ENCODE measurements at places on chromosomes 5 and 9.
A peak's percentile ranks its signal among the peaks of the same experiment; 100 is the strongest.

DNA sequence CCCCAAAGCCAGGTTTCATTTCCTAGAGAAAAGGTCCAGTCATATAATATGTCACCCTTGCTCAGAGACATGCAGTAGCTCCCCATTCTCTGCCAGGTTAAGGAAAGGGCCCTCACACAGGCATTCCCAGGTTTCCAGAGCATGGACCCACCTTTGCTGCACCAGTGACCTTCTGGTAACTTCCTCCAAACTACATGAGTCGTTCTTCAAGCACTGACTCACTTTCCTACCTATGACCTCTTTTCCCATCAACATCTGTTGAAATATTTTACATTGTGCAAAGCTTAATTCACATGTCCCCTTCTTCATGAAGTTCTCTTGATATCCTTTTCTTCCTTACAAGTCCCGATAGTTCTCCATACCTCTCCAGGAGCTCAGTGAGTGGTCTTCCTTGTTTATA is 25.9 kb downstream of the SH3TC2 start:
- no peak for DNase-seq

DNA sequence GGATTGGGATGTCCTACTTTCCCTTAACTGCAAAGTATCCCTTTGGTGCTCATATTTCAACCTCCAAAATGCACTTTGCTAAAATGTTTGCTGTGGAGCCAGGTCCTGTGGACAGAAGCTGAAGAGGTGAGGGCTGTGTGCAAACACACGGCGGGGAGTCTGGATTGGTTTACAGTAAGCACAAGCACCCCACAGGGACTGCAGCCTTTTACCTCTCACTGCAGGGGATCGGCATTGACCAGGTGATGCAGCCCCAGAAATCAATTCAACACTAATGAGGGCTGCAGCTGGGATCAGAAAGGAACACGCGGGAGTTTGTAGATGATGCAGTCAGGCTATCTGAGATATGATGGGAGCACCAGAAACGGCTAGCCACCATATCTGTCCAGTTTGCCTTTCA is 450.9 kb downstream of the CCDC171 start:
- DNase-seq: peak; percentile 93

DNA sequence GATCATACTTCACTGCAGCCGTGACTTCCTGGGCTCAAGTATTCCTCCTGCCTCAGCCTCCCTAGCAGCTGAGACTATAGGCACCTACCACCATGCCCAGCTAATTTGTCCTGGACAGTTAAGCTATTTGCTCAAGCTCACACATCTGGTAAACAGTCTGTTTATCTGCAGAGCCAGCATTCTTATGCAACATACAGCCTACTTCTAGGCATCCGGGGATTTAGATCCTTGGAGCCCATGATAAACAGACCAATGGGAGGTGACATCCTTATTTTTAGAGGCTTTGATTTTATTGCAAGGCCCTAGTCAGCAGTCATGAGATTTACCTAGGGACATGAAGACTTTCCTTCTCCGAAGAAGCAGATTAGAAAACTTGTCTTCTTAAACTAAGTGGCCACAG is 21.0 kb downstream of the ATOX1 start:
- no peak for DNase-seq

GRCh38 chr5:75933489-75933888 is 149.7 kb upstream of the SV2C start:
- no peak for DNase-seq

DNA sequence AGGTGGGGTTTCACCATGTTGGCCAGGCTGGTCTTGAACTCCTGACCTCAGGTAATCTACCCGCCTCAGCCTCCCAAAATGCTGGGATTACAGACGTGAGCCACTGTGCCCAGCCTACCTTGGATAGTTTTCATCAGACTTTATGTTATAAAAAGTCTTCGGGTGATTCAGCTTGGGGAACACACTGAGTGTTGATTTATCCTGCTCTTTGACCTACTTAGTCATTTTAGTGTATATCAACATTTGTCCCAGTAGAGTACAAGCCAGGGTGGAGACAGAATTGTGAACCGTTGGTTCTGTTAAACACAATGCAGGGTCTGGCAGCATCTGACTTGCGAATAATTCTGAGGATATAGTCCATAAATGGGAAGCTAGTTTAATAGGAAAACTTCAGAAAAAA is 39.7 kb downstream of the NFX1 start:
- no peak for DNase-seq

DNA sequence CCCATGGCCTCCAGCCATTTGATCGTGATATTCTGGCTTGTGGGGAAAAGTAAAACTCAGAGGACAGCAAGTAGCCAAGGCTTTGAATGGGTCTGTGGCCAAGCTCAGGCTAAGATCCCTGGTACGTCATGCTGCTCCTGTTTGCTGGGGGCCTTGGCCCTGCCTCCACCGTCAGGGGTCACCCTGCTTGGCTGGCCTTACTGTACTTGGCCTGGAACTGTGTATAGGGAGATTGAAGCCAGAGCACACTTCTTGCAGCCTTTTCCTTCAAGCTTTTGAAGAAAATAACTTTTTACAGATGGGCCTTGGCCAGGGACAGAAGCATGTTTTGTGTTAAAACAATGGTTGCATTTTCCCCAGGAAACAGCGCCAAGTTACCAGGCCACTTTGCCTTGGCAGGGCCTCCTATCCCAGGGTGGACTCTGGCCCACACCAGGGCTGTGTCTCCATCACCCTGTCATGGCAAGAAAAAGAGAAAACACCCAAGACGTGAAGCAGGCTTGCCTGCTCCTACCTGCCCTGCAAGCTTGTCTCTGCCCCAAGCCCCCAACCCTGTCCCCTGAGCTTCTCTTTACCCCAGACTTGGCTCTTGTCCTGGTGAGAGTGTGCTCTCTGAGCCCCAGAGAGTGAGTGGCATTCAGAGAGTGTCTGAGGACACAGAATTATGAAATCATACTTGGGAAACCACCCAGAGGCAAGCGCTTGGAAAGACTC is 286.9 kb downstream of the GADD45G start:
- DNase-seq: no peak

- no peak for DNase-seq
These were observed 232.7 kb downstream of the RFK start for GRCh38 chr9:76161541-76161940.

DNA sequence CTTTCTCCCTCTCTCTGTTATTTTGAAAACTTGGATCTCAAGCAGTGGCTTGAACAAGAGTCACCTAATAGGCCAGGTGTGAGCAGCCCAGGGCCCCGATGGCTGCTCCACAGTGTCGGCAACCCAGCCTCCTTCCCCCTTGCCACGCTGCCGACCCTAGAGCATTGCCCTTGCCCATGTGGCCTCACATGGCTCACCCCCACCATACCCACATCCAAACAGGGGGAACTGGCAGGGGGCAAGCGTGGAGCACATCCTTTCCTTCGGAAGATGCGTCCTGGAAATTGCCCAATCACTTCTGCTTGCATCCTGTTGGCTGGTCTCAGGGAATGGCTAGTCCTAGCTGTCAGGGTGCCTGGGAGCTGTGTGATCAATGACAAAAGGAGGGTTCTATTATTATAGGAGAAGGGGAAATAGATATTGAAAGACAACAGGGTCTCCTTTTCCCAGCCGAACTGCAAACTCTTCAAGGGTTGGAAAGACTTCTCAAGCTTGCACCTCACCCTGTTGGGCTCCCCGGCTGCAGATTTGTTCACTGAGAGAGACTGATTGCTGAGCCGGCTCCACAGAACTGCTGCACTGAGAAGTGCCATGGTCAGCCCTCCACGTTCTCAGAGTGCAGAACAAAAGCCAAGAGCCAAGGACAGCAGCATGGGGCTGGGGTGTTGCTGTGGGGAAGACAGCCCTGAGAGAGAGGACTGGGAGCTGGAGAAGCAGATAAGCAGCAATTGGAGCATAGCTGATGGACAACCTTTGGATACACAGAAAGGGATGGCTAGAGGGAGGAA is 8.3 kb upstream of the TIFAB start:
- no peak for DNase-seq

GRCh38 chr5:36323926-36324781 is 22.5 kb upstream of the RANBP3L start:
- DNase-seq: no peak

DNA sequence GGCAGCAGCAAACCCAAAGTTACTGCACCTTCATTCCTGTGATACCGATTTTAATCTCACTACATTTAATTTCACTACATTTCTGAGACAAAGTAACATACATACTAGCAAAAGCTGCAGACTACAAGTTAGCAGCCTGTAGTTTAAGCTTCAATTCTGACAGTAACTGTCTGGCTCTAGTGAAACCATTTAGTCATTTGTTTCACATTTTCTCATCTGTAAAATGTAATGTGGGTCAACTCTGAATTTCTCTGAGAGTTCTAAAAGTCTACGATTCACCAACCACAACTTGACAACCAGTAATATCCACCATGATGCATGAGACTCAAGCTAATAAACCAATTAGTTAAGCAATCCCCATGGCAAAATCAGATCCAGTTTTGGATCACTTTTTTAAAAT is 408.9 kb downstream of the PDE4D start:
- no peak for DNase-seq

DNA sequence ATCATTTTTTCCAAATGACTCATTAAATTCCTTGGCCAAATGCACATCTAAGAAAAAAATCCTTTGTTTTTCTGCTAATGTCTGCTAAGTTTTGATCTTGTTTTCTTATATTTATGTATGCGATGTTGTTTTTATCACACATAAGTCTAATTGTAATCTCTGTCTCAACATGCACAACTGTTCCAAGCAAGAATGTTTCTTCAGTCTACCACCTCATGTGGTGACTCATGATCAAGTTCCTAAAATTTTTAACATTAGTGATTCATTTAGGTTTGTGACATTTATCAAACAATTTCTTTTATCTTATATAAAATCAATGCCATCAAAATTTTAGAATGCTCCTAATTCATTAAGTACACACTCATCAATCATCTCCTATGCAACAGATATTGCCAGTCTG is 763.9 kb upstream of the FAM174A start:
- no peak for DNase-seq

GRCh38 chr9:26392639-26393038 is 500.0 kb downstream of the CAAP1 start:
- no peak for DNase-seq

GRCh38 chr5:143843461-143843860 is 31.5 kb downstream of the HMHB1 start:
- no peak for DNase-seq

DNA sequence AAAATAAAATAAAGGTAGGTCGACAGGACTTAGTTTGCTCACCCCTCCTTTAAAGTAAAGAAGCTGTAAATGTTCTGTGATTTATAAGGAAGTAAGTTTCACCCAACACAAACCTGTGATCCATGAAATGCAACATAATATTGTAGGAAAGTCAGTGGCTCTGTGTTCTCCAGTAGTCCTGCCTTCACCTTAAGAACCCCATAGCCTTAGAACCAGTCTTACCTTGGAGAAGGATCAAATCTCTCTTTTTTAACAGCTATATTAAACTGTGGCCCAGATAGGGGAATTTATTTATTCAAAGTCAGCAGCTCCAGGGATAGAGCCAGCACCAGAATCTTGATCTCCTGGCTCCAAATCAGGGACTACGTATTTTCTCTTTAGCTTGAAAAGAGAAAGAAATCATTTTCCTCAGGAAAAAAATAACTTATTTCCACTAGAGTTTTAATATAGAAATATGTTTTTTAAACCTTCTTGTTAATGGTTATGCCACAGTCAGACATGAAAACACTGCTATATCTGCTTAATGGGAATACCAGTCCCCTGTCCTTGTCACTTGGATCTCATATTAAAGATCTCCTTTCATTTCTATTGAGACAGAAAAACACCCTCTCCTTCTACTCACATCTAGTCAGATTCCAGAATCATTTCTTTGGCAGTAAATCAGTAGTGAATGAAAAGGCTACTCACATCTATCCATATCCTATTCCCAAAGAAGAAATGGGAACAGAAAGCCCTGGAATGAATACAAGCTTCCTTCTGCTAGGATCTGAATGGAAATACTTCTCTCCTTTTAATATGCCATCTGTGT is 269.2 kb upstream of the TNC start:
- DNase-seq: no peak

GRCh38 chr5:56900858-56901578 is 8.4 kb upstream of the SETD9 start:
- DNase-seq: peak; percentile 39

DNA sequence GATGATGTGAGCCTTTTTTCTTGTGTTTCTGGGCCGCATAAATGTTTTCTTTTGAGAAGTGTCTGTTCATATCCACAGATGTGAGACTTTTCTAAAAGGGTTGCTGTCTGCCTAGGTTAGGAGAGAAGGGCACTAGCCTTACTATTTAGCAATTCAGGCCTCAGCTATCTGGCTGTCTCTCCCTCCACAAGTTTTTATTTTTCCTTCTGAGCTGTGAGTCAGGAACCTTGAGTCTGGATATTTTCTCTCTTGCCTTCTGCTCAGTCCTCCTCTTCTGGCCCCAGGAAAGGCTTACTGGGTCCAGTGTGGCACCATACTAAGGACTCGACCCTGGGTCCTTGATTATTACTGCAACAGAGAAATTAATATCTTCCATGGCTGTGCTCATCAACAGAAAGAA is 187.6 kb downstream of the CSNK1G3 start:
- DNase-seq: no peak

GRCh38 chr5:159884917-159885620 is 31.2 kb upstream of the ADRA1B start:
- DNase-seq: no peak

DNA sequence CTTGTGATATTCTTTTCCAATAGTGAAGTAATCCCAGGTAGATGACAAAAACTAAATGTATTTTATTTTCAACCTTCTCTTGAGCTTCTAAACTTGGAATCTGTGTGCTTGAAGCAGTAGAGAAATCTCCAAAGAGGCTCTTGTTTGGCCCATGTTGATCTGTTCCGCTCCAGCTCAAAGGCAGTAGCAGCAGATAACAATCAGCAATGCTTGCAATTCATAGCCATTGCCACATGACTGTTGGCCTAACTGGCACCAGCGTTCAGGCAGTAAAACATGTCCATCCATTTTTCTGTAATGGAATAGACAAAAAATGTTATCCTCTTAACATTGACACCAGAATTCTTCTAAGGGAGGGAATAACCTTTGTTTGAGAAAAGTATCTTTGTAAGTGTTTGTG is 270.7 kb upstream of the MSX2 start:
- no peak for DNase-seq

GRCh38 chr5:177431317-177432142 is 5.1 kb downstream of the GRK6 start:
- no peak for DNase-seq

- no peak for DNase-seq
These were observed 62.1 kb downstream of the ARSB start for GRCh38 chr5:78922879-78923621.

GRCh38 chr9:76624391-76625048 is 139.7 kb upstream of the PCA3 start:
- DNase-seq: no peak

- DNase-seq: no peak
These were observed 259.3 kb downstream of the CEMIP2 start for GRCh38 chr9:71509054-71509453.

GRCh38 chr5:133825631-133826289 is 142.7 kb downstream of the C5orf15 start:
- DNase-seq: no peak

- no peak for DNase-seq
These were observed 5.4 kb downstream of the ISL1 start for GRCh38 chr5:51388488-51389287.
